ENCODE measurements at places on chromosomes 5 and 9.

GRCh38 chr5:16685069-16685468 lies 68.3 kb upstream of the RETREG1 start:
- no peak overlapping the region for H3K4me3 ChIP-seq
- DNase-seq, result no peak
- H3K36me3 ChIP-seq, result no peaks in the 10 kb centered on the region
- no peaks in the 10 kb centered on the region for H3K4me1 ChIP-seq
- H3K27ac ChIP-seq, result no peak overlapping the region

- H3K27ac ChIP-seq, result no peak overlapping the region
- peaks cover 27% of the 10 kb centered on the region for H3K4me1 ChIP-seq
- DNase-seq, result no peak
Observed at GRCh38 chr5:50365426-50366251, 75.4 kb downstream of the EMB start.

GRCh38 chr5:171639966-171640365 lies 145.7 kb upstream of the SMIM23 start:
- H3K36me3 ChIP-seq, result no peaks in the 10 kb centered on the region
- no peak for DNase-seq
- H3K4me1 ChIP-seq, result no peaks in the 10 kb centered on the region
- no peak overlapping the region for H3K27ac ChIP-seq

DNA sequence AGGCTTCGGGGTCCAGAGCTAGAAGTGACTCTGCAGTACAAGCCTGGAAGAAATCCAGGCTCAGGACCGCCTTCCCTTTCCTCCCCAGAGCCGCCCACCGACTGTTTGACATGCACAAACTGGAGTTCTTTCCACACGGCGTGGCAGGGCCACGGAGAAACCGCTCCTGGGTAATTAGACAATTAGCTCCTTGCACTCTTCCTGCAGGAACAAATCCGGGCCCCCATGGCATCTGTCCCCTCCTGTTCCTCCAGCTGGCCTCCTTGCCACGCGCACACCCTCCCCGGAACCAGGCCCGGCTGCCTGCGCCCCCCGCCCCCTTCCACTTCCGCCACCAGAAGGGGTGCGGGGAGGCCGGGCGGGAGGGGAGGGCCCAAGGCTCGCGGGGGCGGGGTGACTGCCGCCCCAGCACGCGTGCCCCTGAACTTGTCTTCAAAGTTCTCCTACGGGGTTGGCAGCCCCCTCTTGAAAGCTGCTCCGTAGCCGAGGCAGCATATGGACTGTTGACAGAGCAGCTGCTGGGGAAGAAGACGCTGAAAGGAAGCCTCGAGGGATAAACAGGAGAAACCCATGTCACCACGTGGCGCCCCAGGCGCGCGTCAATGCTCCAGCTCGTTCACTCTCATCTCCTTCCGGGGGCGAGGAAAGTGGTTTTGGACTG lies 74.3 kb downstream of the SEC61B start:
- DNase-seq, result no peak
- no peak overlapping the region for H3K4me3 ChIP-seq
- no peaks in the 10 kb centered on the region for H3K36me3 ChIP-seq
- H3K27me3 ChIP-seq, result peaks cover 8% of the 10 kb centered on the region
- no peak overlapping the region for H3K27ac ChIP-seq

- H3K4me3 ChIP-seq, result no peak overlapping the region
- H3K4me1 ChIP-seq, result no peaks in the 10 kb centered on the region
- H3K27ac ChIP-seq, result no peak overlapping the region
- no peaks in the 10 kb centered on the region for H3K36me3 ChIP-seq
Observed at GRCh38 chr9:117574099-117574498, 130.1 kb upstream of the TLR4 start.

DNA sequence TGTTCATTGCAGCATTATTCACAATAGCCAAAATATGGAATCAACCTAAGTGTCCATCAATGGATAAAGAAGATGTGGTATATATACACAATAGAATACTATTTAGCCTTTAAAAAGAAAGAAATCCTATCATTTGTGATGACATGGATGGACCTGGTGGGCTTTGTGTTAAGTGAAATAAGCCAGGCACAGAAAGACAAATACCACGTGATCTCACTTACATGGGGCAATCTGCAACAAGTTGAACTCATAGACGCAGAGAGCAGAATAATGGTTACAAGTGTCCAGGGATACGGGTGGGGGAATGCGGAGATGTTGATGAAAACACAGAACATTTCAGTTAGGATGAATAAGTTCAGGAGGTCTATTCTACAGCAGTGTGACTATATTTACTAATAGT lies 66.4 kb upstream of the ALDH1B1 start:
- H3K27ac ChIP-seq, result no peak overlapping the region
- H3K4me1 ChIP-seq, result no peaks in the 10 kb centered on the region
- DNase-seq, result no peak
- no peaks in the 10 kb centered on the region for H3K36me3 ChIP-seq

DNA sequence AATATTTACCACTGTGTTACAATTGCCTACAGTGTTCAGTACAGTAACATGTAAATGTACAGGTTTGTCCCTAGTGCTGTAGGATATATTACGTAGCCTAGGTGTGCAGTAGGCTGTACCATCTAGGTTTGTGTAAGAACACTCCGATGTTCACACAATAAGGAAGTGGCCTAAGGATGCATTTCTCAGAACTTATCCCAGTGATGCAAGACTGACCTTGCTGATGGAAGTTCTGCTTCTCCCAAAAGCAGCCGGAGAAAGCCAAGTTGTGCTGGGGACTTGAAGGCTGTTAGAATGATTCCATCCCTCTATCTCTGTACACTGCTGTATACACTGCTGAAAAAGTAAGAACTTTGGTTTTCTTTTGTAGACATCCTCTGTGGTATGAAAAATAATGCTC lies 21.6 kb downstream of the NEUROG1 start:
- no peaks in the 10 kb centered on the region for H3K36me3 ChIP-seq
- no peaks in the 10 kb centered on the region for H3K4me1 ChIP-seq
- H3K27ac ChIP-seq, result no peak overlapping the region
- H3K4me3 ChIP-seq, result no peak overlapping the region
